Immature natural killer cell (primary cell): ENCODE measurements at places on chromosomes 11 and 22. TPM values are rescaled to one million over a fixed set of nuclear protein-coding genes. Genes with fewer than 3 reads are reported as not detected.
A peak's percentile ranks its signal among the peaks of the same experiment; 100 is the strongest.

DNA sequence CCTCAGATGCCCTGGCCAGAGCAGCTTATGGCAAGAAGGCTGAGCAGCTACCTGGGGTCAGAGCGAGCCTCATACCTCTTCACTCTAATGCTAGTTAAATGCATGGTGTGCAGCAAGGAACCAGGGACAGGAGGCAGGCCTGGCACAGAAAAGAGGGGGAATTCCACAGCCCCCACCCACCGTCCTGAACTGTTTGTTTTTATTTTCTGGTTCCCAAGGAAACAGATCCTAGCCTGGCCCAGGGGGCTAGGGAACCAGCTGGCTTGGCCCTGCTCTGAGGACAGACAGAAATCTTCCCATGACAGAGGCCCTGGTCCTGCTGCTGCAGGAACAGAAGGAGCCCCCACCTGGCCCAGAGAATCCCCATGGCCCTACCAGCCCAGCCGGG, 40.4 kb downstream of the SLCO2B1 start:
- no peaks in the 10 kb centered on the region for H3K36me3 ChIP-seq
- peaks cover 2% of the 10 kb centered on the region for H3K27me3 ChIP-seq
- no peaks in the 10 kb centered on the region for H3K4me1 ChIP-seq
- no peak overlapping the region for H3K27ac ChIP-seq

RASL10A gene
- polyA plus RNA-seq, result not detected

TECTA gene
- polyA plus RNA-seq, result not detected

- DNase-seq, result no peak
- peaks cover 46% of the 10 kb centered on the region for H3K4me1 ChIP-seq
- no peak overlapping the region for H3K4me3 ChIP-seq
- H3K36me3 ChIP-seq, result no peaks in the 10 kb centered on the region
- H3K27ac ChIP-seq, result no peak overlapping the region
- H3K27me3 ChIP-seq, result no peaks in the 10 kb centered on the region
Observed at GRCh38 chr22:40583053-40583741, 53.3 kb downstream of the MRTFA start.

DNA sequence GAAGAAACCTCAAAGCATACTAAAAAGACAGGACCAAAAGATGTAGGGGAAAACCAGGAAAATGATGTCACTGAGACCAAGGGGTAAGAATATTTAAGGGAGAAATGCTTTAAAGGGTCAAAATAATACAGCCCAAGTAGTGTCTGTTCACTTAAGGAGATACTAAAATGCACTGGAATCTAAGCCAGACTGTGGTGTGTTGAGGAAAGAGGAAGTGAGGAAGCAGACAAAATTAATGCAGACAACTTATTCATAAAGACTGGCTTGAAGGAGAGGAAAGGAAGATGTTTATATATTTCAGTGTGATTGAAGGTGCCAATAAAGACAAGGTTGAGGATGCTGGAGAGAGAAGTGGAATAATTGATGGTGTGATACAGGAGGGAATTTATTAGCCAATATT, 15.7 kb downstream of the ZNF215 start:
- no peaks in the 10 kb centered on the region for H3K36me3 ChIP-seq
- no peak overlapping the region for H3K4me3 ChIP-seq
- H3K27me3 ChIP-seq, result no peaks in the 10 kb centered on the region
- H3K27ac ChIP-seq, result no peak overlapping the region

PRG3 gene
- not detected for polyA plus RNA-seq

DNA sequence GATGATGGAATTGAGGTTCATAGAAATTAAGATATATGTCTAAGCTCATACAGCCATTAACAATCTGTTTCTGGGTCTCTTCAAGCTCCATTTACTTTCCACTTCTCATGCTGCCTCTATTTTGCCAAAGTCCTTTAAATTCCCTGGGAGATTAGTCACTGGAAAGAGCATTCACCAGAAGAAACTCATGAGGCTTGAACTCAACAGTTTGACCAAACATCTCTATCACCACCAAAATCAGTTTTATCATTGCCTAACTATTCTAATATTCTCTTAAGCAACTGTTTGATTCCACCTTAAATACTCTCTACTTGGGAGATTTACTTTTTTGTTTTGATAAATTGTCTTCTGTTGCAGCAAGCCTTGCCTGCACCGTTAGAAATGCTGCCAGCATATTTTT, 881.3 kb downstream of the KCNA4 start:
- no peaks in the 10 kb centered on the region for H3K36me3 ChIP-seq
- H3K27me3 ChIP-seq, result no peaks in the 10 kb centered on the region
- no peak for DNase-seq
- no peak overlapping the region for H3K27ac ChIP-seq
- H3K4me1 ChIP-seq, result no peaks in the 10 kb centered on the region

- peaks cover 16% of the 10 kb centered on the region for H3K4me1 ChIP-seq
- DNase-seq, result peak; percentile 48
- H3K27ac ChIP-seq, result no peak within 1 kb of the TSS
- H3K4me3 ChIP-seq, result no peak within 1 kb of the TSS
- H3K36me3 ChIP-seq, result no peaks in the 10 kb centered on the region
- H3K27me3 ChIP-seq, result no peaks in the 10 kb centered on the region
Observed at GRCh38 chr22:21632237-21632895, at the start of gene CCDC116. CCDC116 (plus strand) TSS chr22:21632760; CDS start chr22:21633182, 422 bp downstream.

DNA sequence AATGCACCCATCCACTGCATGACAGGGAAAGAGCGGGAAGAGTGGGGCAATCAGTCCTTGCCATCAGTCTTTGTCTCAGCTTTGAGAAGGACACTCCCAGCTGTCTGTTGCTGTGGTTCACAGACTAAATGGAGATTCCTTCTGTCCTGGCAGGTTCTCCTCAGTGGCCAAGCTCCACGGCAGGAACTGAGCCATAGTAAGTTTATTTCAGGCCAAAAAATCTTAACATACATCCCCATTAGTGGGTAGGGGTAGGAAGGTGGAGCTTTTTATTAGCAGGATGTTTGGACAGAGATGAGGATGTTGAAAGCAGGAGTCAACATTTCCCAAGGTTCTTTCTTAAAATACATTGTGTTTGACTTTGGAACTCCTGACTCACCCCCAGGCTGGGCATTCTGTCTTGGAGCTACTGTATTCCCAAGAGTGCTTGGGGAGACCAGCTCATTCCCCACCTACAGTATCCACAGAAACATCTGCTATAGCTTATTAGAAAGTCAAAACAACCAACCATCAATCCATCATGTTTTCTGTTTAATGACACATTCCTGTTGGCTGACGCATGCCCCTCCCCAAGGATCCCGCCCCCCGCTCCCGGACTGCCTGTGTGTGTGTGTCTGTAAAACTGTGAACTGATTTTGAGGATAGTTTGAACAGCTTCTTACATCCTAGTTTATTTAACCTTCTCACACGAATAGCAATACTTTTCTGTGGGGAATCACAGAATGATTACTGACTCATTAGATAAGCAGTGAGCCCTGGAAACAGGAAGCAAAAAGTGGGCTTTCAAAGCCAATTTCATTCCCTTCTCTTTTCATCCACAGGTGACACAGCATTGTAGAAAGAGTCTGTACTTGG, 109.5 kb downstream of the CCDC81 start:
- no peak overlapping the region for H3K4me3 ChIP-seq
- H3K27ac ChIP-seq, result peak overlapping the region; percentile 85
- H3K36me3 ChIP-seq, result peaks cover 26% of the 10 kb centered on the region
- H3K4me1 ChIP-seq, result peaks cover 34% of the 10 kb centered on the region

CRYBB1 gene
- not detected for polyA plus RNA-seq

GRCh38 chr22:43985532-43985931, 30.3 kb downstream of the SAMM50 start:
- peaks cover 48% of the 10 kb centered on the region for H3K36me3 ChIP-seq
- no peaks in the 10 kb centered on the region for H3K27me3 ChIP-seq
- DNase-seq, result no peak
- no peak overlapping the region for H3K4me3 ChIP-seq
- no peak overlapping the region for H3K27ac ChIP-seq
- H3K4me1 ChIP-seq, result no peaks in the 10 kb centered on the region

GRCh38 chr11:70128435-70128906, 50.4 kb downstream of the ANO1 start:
- no peaks in the 10 kb centered on the region for H3K36me3 ChIP-seq
- H3K4me1 ChIP-seq, result no peaks in the 10 kb centered on the region
- no peak for DNase-seq
- H3K4me3 ChIP-seq, result no peak overlapping the region

DNA sequence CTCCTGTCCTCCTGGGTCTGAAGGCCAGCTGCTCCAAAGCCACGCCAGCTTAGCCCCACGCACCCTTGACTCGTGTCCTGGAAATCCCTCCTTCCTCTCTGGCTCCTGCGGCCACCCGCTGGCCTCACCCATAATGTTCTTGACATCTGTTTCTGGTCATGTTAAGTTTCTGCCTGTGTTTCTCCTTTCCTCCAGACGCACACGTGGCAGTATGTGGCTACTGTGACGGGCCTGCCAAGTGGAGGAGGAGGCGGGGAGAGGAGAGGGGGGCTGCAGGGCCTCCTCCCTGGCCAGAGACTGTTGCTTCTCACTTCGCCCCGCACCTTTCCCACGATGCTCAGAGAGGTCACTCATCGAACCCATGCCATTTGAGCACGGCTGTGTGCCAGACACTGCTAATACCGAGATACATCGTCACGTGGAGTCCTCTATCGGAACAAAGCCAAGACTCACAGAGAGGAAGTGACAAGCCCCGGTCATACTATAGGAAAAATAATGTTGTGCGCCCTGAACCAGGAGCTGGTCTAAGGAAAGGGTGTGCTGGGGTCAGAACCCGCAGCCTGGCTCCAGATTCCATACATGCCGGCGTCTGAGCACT, 11.5 kb downstream of the C1QTNF6 start:
- H3K4me1 ChIP-seq, result peaks cover 31% of the 10 kb centered on the region
- peaks cover 7% of the 10 kb centered on the region for H3K36me3 ChIP-seq
- H3K4me3 ChIP-seq, result peak overlapping the region; percentile 74
- H3K27ac ChIP-seq, result peak overlapping the region; percentile 83
- peaks cover 1% of the 10 kb centered on the region for H3K27me3 ChIP-seq
- DNase-seq, result peak; percentile 41

GRCh38 chr11:77035039-77035438, 841 bp downstream of the B3GNT6 start:
- peaks cover 23% of the 10 kb centered on the region for H3K27me3 ChIP-seq
- no peak overlapping the region for H3K4me3 ChIP-seq
- no peak overlapping the region for H3K27ac ChIP-seq
- H3K4me1 ChIP-seq, result peaks cover 9% of the 10 kb centered on the region

DNA sequence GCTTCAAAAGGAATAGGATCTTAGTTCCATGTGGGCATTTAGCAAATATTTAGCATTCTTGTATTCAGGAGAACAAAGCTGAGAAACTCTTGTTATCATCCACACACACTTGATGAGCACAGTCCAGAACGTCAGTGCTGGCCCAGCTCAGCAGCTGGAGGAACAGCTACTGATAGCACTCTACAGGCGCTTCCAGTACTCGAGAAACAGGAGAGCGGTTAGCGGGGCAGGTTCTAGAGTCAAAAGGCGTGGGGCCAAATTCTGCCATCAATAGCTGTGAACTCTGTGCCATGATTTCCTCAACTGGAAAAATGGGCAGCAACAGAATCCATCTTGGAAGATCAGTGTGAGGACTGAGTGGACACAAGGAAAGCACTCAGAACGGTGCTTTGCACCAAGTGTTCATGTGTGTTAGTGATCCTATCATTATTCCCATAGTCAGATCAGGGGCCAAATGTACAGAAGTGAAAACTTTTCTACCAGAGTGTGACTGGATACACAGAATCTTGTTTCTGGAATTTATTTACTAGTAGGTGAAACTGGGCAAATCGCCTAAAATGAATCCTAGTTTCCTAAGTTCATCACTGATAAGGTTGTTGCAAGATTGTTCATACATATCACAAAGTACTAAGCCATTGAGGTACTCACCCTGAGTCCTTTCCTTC, 3.2 kb downstream of the JOSD1 start:
- H3K4me3 ChIP-seq, result peak overlapping the region; percentile 7
- no peak for DNase-seq
- peak overlapping the region; percentile 3 for H3K27ac ChIP-seq
- peaks cover 4% of the 10 kb centered on the region for H3K36me3 ChIP-seq

DNA sequence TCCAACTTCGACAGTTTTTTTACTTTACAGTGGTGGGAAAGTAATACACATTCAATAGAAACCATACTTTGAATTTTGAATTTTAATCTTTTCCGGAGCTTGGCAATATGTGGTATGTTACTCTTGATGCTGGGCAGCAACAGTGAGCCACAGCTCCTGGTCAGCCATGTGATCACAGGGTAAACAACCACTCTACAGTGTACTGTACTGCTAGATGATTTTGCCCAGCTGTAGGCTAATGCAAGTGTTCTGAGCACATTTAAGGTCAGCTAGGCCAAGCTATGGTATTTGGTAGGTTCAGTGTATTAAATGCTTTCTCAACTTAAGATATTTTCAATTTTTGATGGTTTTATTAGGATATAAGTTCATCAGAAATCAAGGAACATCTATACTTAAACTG, 48.7 kb upstream of the GRIK4 start:
- no peak overlapping the region for H3K4me3 ChIP-seq
- H3K36me3 ChIP-seq, result peaks cover 67% of the 10 kb centered on the region
- no peak overlapping the region for H3K27ac ChIP-seq
- no peak for DNase-seq

- peaks cover 11% of the 10 kb centered on the region for H3K27me3 ChIP-seq
- H3K36me3 ChIP-seq, result no peaks in the 10 kb centered on the region
- no peak overlapping the region for H3K27ac ChIP-seq
- DNase-seq, result no peak
- H3K4me1 ChIP-seq, result peaks cover 21% of the 10 kb centered on the region
- no peak overlapping the region for H3K4me3 ChIP-seq
Observed at GRCh38 chr11:123564221-123564620, 90.2 kb downstream of the SCN3B start.

GRCh38 chr11:96817482-96818399, 427.9 kb downstream of the JRKL start:
- no peaks in the 10 kb centered on the region for H3K27me3 ChIP-seq
- DNase-seq, result no peak
- no peak overlapping the region for H3K4me3 ChIP-seq
- H3K4me1 ChIP-seq, result no peaks in the 10 kb centered on the region
- H3K27ac ChIP-seq, result no peak overlapping the region
- H3K36me3 ChIP-seq, result no peaks in the 10 kb centered on the region

DNA sequence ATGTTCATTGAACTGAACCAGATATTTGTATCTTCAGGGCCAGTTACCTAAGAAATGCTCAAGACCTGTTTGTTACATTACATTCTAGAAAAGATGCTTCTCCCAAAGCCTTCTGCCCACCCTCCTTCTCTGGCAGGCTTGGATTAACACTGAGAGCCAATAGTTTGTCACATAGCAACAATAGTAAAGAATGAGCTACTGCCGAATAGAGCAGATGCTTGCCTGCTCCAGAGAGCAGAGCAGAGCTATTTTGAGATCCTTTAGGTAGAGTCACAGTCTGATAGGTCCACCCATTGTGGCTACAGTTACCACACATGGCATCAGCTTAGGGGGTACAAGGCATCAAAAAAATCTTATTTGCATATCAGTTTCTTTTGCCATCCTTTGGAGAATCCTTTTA, 13.5 kb upstream of the EP300 start:
- H3K4me3 ChIP-seq, result no peak overlapping the region
- DNase-seq, result no peak
- no peaks in the 10 kb centered on the region for H3K4me1 ChIP-seq
- no peak overlapping the region for H3K27ac ChIP-seq

RAB39A gene
- polyA plus RNA-seq, result not detected
